Activated naive CD8-positive, alpha-beta T cell treated with anti-CD3 and anti-CD28 coated beads, Interleukin-2, amount 10 ng/mL, durations not matched to agents 7 days and 5 days (primary cell): ENCODE measurements at places on chromosomes 3 and 15. TPM values are rescaled to one million over a fixed set of nuclear protein-coding genes. Genes with fewer than 3 reads are reported as not detected.

RABL3 gene
- total RNA-seq: 21.1 TPM

COX17 gene
- total RNA-seq: 55.7 TPM

GMNC gene
- total RNA-seq: not detected

SPTBN5 gene
- 1.1 TPM for total RNA-seq

C3orf85 gene
- not detected for total RNA-seq

MYO1E gene
- total RNA-seq: 73.9 TPM

- peak; percentile 67 for DNase-seq
Observed at GRCh38 chr3:194141415-194142155, 5.6 kb downstream of the HES1 start.

DNA sequence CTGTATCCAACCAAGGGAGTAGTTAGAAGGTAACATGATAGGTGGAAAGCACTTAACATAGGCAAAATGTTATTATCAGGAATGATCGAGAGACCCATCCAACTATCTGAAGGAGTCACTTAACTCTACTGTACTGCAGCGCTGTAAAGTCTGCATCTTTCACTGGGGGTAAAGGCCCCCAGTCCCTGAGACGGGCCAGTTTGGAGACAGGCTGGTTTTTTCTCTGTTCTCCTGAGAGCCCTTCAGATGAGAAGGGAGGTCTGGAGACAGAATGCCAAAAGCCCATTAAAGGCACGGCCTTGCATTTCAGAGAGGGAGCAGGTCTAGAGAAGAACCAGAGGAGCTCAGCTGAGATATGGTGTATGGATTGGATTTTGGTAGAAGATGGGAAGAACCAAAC is 71.3 kb upstream of the CGNL1 start:
- DNase-seq: no peak

DNA sequence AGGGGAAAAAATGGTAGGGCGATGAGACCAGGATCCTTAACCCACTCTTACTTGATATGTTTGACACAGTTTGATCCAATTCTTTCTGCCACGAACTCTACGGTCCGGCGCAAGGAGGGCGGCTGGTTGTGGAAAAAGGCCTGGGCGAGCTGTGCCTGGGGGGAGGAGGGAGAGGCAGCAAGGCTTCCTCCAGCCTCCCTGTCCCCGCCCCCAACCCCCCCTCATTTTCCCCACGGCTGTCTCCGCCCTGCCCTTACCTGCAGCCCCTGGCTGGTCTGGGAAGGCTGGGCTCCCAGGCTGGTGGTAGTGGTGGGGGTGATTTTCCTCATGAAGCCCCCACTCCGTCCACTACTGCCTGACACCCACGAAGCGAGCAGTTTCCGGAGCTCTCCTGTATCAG is 8.0 kb downstream of the CDAN1 start:
- no peak for DNase-seq

GRCh38 chr3:44522494-44522933 is 32.5 kb upstream of the ZKSCAN7 start:
- DNase-seq: no peak

GRCh38 chr15:38576837-38577236 is 12.2 kb upstream of the RASGRP1 start:
- DNase-seq: no peak

DNA sequence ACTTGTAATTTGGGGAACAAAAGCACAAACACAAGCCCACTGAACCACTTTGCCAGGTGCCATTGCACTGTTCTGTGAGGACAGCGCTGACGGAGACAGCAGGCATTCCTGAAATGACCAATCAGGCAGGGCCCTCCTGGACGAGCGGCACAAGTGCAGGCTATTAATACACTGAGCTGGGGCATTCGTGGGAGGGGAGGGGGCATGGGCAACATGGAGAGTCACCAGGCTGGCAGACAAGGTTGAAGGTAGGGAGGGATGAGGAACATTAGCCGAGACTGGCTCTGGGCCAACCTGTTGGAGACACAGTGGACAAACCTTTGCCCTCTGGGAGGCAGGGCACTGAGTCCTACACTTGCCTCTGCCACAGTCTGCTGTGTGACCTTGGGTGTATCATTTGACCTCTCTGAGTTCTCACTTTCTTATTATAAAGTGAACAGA is 45.6 kb downstream of the NOX5 start:
- no peak for DNase-seq

DNA sequence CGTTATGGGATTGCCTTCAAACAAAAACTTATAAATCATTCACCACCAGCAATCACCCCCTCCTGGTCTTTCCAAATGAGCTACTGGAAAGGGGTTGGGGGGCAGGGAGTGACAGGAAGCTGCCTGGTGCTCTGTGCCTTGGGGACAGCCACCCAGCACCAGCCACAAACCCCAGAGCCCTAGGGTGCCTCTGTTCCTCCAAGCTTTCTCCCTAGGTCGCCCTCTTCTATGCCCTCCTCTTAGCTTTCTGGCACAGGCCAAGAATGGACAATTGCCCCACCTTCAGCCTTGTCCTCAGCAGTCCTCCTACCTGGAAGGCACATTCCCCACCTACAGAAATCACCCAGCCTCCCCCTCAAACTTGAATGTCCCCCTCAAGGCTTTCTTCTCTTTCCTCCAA is 3.3 kb downstream of the OXTR start:
- DNase-seq: no peak

DNA sequence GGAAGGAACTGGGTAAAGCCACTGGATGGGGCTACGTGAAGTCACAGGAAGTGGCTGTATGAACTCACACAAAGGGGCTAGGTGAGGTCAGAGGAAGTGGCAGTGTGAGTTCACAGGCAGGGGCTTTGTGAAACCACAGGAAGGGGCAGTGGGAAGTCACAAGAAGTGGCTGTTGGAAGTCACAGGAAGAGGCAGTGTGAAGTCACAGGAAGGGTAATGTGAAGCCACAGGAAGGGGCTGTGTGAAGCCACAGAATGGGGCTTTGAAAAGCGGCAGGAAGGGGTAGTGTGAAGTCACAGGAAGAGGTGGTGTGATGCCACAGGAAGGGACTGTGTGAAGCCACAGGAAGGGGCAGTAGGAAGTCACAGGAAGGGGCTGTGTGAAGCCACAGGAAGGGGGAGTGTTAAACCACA is 34.6 kb downstream of the GASK1A start:
- DNase-seq: peak; percentile 42

DNA sequence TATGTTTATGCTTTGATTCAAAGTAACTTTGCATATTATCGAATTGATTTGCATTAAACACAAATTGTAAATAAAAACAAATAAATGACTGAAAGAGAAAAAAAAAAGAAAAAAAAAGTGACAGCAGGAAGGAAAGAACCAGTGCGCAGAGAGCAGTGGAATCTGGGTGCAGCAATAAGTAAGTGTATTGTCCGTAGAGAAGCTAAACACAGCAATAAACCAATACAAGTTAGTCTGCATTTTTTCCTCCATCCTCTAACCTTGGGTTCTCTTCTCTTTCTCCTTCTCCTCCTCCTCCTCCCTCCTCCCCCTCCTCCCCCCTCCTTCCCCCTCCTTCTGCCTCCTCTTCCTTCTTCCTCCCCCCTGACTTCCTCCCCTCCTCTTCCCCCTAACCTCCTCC is 18.3 kb upstream of the ARL8B start:
- DNase-seq: no peak

- DNase-seq: no peak
Observed at GRCh38 chr15:70324001-70324974, 226.6 kb upstream of the TLE3 start.

GRCh38 chr15:33204926-33205325 is 10.4 kb upstream of the FMN1 start:
- DNase-seq: no peak

DNA sequence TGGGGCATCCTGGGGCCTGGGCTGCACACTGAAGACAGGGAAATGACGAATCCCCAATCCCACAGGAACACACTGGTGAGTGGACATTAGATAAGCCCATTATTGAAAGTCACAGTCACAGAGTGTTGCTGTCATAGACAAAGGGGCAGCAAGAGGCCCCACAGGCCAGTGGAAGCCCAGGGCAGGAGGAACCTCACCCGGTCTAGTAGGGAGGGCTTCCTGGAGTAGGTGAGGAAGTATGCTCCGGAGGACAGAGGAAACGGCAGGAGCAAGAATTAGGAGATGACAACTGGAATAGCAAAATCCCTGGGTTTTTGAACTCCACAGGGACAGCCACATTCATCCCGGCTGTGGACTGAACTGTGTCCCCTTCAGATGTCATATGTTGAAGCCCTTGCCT is 101.2 kb downstream of the TPRA1 start:
- DNase-seq: no peak

GRCh38 chr3:181461381-181461780 is 250.3 kb upstream of the SOX2 start:
- DNase-seq: no peak
